ENCODE measurements at places on chromosomes 11 and 22.
A peak's percentile ranks its signal among the peaks of the same experiment; 100 is the strongest.

DNA sequence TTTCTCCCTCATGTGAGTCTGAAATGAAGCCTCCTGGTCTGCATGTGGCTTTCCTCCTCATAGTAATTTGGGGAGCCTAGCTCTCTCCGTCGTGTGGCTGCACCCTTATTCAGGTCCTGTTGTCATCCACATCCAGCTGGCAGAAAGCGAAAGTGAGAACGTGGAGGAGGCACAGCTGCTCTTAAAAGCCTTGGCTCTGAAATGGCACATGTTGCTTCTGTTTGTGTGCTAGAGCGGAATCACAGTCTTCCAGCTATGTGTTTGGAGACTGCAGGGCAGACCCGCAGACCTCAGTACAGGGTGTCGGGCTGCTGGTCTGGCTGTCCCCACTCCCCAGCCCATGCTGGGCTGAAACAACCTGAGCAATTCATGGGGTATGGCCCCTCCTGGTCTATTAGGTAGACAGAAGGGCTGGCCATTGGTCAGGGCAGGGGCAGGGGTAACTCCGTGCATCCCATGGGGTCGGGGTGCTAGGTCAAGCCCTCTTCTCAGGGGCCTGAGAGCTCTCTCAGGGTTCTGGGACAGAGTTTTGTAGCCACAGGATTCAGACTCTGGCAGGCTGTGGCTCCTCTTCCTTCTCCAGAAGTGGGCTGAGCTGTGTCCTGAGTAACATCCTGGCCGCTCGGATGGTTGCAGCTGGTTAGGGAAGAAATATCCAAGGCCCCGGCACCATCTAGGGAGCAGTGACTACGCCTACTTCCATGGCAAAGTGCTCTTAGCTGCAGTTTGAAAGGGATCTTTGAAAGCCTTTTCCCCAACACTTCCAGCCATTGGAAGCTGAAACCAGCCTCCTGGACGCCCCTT, 50.6 kb downstream of the C11orf96 start:
- H3K27ac ChIP-seq: peak overlapping the region; percentile 66
- no peak overlapping the region for H3K4me3 ChIP-seq
- peaks cover 5% of the 10 kb centered on the region for H3K4me1 ChIP-seq
- H3K27me3 ChIP-seq: no peaks in the 10 kb centered on the region
- DNase-seq: no peak
- no peaks in the 10 kb centered on the region for H3K36me3 ChIP-seq

DNA sequence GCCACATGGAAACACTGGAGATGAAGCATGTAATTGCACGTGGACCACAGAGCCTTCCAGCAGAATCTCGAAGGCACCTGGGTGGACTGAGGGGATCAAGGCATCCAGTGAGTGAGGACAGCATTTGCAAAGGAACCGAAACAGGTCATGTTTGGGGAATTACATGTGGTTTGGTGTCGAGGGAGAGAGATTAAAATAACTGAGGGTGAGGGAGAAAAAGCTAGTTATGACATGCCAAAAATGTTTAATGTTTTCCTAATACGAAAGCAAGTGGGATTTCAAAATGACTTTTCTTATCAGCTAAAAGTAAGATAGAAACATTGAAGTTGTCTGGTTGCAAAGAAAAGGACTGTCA, 157.1 kb downstream of the BLID start:
- no peak for DNase-seq
- no peak overlapping the region for H3K27ac ChIP-seq
- no peaks in the 10 kb centered on the region for H3K27me3 ChIP-seq
- no peak overlapping the region for H3K4me3 ChIP-seq
- H3K36me3 ChIP-seq: no peaks in the 10 kb centered on the region

DNA sequence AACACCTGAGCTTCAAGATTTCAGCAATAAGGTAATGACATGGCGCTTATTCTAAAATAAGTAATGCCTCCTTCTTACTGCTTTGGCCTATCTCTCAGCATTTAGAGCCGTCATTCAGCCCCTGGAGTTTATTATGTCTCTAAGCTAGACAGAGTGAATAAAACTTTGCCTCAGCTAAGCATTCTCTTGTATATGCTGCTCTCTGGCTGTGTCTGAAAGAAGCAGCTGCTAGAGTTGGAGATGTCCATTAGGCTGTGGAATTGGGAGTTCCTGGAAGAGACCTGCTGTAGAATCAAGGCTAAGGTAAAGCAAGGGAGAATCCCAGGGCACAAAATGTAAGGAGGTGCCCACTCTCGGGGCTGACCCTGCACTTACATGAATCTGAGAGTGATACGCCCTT, 35.5 kb upstream of the TTC12 start:
- DNase-seq: no peak
- H3K27me3 ChIP-seq: no peaks in the 10 kb centered on the region
- peaks cover 11% of the 10 kb centered on the region for H3K4me1 ChIP-seq
- H3K27ac ChIP-seq: no peak overlapping the region
- no peak overlapping the region for H3K4me3 ChIP-seq

GRCh38 chr11:126360049-126360446, 4.6 kb downstream of the ST3GAL4 start:
- H3K27ac ChIP-seq: peak overlapping the region; percentile 9
- peaks cover 25% of the 10 kb centered on the region for H3K4me1 ChIP-seq
- no peak for DNase-seq
- H3K4me3 ChIP-seq: peak overlapping the region; percentile 33

Data from tibial nerve (tissue), 4 donors.